Chondrocyte (in vitro differentiated cells): ENCODE measurements at places on chromosomes 1 and 21. TPM values are rescaled to one million over a fixed set of nuclear protein-coding genes. Genes with fewer than 3 reads are reported as not detected.

- DNase-seq, result peak; percentile 65
These were observed 17.2 kb downstream of the PODN start for GRCh38 chr1:53079251-53079650.

DNA sequence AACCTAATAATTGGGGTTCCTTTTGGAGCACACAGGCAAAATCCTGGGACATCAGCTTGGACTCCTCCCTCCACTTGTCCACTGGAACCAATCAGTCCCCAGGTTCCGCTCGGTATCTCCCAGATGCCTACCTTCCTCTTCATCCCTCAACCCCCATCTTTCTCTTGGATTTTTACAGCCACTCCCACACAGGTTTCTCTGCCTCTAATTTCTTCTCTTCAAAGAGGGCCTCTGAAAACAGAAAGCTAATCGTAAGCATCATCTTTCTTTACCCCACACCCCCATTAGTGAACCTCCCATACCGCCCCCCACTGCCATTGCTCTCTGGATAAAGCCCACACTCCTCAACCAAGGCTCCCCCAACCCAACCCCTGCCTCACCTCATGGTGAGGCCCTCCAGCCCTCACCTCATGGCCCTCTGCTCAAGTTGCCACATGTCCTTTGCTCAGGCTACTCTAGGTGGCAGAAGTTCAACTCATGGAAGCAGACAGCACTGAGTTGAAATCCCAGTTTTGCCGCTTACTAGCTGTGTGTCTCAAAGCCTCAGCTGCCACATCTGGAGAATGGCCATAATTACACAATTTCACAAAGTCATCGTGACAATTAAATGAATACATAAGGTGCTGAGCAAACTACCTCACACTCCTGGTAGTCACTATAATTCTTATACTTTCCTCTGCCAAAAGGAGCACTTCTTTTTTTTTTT is 18.1 kb upstream of the WASF2 start:
- DNase-seq, result no peak

DNA sequence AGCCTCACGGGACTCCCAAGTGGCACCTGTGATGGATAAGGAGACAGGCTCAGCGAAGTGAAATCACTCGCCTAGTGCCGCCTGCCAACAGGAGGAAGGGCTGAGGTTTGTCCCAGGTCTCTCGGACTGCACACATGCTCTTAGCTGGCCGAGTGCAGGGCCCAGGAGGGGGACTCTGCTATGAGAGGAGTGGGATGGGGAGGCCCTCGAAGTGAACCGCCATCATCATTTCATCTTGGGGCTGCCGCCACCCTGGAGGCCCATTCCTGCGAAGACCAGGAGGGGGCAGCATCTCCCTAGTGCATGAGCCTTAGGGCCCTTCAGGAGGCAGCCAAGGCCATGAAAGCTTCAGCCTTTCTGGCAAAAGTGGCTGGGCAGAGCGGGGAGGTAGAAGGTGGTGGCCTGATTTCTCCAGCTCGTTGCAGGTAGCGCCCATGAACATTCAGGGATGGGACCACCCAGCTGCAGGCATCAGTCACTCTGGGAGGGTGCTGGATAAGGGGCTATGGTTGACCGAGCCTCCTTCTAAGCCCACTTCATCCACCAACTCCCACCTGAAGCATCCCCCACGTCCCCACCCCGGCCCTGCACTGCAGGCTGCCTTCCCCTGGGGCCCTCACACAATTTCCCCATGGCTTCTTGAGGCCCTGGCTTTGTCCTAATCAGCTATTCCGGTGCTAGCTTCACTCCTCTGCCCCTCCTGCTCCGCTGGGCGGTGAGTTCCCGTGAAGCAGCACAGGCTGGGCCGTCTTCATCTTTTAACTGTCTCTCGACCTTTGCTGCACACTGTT is 17.2 kb upstream of the RASSF5 start:
- peak; percentile 60 for DNase-seq

The OXCT2 gene
- total RNA-seq, result 0.29 to 0.72 TPM in 2 of 3 replicates, not detected in the other

DNA sequence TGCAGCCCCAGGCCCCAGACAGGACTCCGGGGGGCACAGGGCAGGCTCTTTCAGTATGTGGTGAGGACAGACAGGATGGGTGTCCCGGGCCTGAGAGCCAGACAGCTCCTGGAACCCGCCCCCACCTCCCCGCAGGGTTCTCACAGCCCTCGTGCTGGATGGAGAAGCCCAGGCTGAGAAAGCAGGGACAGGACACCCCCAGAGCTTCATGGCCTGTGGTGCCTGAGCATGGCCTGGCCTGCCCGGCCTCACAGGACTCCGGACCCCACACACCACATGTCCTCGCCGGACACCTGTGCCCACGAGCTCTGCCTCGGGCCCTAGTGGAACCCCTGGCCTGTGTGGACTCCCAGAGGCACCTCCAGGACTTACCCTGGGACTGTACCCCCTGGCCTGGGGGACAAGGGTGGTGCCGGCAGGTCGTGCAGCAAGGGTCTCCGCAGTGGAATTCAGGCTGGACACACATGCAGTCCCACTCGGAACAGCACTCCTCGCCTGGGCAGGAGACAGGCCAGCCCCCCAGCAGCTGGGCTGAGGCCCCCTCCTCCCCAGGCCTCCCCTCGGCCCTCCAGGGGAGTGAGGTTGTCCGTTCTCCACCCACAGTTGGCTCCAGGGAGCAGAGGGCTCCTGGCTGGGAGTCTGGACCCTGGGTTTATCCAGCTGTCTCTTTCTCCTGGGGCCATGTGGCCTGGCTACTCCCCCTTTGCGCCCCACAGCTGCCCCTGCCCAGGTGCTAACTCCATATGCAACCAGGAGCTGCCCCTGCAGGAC is 1.2 kb downstream of the TNFRSF18 start:
- DNase-seq, result peak; percentile 89

DNA sequence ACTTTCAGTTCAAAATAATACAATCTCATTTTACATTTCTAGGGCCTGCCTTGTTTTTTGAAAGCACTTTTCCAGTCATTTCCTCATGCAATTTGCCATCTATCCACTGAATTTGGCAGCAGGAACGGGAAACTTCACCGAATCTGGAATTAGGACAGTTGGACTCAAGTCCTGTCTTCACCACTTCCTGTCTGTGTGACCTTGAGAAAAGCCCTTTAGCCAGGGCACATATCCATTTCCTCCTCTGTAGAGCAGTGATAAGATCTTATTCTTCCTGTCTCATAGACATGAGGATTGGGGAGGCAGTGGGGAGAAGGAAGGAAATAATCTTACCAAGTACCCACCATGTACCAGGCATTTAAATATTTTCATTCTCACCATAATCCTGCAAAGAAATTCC is 12.0 kb downstream of the VAV3 start:
- DNase-seq, result no peak

DNA sequence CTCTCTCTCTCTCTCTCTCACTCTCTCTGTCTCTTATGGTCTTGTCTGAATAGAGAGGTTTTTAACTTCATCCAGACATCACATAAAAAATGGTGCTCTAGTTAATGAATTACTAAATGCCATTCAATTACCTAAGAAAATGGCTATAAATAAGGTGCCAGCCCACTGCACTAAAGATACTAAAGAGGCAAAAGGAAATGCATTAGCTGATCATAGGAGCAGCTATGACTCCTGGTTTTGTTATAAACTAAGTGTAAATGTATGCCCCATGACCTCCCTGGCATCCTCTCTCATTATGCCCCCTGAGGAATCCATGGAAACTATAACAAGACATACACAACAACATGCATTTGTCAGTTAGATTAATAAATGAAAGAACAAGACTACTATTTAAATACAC is 57.5 kb upstream of the PDC start:
- no peak for DNase-seq
